ENCODE measurements at places on chromosomes 11 and 22.

DNA sequence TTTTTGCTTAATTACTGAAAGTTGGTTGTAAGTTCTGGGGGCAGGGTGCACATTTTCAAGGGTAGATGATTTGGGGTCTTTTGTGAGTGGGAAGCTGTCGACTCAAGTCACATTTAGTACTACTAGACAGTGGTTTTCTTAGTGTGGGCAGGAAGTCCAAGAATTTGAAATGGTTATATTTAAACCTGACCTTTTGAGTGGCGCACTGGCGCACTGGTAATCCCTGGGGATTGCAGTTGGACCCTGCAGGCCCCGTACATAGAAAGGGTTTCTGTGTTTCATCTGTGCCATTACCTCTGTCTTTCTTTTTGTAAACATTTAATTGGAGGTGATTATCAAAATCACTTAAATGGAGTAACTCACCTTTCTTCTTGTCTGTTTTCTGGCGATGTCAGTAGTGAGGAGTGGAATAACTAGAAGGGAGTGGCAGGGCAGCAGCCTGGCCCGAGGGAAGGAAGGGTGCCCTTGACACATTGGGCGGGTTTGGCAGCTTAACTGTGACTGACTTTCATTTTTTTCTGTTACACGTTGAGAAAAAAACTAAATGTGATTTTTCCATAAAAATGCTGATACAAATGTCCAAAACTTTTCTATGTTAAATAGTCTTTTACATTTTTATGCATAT, 101.8 kb upstream of the GAL start:
- no peak for DNase-seq

DNA sequence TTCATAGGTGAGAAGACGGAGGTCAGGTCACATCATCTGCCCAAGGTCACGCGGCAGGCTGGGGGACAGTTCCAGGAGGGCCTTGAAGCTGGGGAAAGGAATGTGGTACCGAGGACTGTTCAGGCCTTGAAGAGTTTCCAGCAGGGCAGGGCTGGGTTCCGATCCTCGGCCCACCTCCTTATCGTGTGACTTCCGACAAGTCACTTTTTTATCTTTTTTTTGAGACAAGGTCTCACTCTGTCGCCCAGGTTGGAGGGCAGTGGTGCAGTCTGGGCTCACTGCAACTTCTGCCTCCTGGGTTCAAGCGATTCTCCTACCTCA, 623 bp downstream of the NDUFS8 start:
- no peak for DNase-seq

DNA sequence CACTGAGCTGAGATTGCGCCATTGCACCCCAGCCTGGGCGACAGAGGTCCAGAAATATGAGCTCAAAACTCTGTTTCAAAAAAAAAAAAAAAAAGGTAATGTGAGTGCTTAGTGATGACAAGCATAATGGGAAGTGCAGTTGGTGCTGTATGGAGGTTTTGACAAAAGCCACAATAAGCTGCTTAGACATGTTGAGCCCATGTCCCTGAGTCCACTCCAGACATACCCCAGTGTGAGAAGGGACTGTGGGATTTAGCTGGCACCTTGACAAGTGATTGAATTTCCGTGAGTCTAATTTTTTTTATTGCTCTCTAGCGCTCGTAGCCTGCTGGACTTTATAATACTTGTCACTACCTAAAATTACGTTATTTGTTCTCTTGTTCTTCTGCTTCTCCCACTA, 15.1 kb upstream of the LGR4 start:
- no peak for DNase-seq

DNA sequence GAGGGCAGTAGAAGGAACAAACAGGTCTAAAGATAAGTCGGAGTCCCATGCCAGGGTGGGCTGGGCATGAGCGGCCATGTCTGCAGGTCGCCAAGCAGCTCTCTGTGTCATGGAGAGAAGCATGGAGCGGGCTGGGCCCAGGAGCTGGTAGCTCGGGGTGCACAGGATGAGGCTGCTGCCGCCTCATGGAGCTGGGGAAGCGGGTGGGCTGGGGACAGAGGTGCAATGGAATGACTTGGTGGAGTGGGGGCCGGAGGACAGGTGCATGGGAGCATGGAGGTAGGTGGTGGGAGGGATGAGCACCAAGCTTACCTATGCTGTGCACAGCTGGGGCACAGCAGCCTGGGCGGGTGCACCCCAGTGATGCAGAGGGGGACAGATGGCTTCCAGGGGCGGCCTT, 3.6 kb downstream of the NRXN2 start:
- no peak for DNase-seq

All from GOT3 (cell line).